ENCODE measurements at places on chromosomes 13 and 19.

DNA sequence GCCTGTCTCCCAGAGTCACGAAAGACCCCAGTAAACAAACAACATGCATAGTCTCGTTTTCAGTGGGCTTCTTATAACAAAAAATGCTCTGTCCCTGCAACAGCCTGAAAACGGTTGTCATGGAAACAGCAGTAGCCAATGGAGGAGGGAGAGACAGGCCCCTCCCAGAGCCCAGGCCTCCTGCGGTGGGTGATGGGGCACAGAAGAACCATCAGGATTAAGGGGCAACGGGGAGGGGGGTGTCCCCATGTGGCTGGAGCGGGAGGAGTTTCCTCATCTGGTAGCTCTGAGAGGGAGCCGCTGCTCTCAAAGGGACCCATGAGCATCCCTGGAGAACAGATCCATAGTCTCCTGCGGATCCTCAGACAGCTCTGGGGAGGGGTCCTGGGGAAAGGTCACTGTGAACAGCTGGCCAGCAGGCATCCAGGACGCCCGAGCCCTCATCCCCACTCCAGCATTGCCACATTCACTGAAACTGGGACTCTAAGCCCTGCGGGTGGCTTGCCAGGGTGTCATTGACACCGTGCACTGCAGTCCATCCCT is 37.5 kb upstream of the PNMA8B start:
- no peak for DNase-seq

DNA sequence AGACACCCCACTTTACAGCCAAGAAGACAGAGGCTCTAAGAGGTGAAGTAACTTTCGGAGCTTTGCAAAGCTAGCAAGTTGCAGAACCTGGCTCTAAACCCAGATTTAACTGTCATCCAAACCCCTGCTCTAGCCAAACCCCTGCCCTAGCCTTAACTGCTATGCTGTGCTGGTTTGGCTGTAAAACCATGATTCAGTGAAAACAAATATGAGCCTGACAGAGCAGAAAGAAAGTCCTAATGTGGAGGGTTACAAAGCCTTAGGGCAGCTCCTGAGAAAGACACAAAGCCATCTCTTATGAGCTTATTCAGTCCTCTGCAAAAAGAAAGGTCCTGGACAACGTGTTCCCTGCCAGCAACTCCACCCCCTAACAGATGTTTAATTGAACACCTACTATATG is 172.8 kb downstream of the KATNAL1 start:
- DNase-seq = peak; percentile 35

DNA sequence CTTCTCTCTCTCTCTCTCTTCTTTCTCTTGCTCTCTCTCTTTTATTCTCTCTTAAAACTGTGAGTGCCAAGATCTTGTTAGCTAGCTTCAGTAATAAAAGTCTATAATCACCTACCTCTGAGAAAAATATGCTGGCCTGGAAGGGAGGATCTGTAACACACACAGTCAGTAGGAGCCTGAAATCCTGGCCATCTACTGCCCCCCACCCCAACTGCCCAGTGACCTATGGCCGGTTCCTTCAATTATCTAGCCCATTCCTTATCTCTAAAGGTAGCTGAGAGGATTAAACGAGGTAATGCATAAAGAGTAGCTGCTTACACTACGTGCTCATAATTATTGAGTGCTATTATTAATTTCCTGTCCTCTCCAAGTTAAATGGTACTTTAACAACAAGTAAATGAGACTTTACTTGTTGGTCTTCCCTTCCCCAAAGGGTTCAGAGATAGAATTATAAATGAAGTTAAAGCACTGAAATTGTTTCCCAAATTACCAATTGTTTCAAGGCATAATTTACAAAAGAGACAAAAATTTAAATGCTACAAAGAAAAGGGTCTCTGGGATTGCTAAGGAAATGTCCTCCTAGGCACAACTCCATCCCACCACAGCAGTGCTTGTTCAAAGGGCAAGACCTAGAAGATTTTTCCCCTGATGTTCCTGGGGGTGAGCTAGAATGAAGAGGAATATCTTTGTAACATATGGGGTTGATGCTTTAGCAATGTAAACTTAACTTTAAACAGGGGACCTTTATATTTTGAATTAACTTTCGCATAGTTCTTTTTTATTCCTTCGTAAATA is 1.8 kb downstream of the LCP1 start:
- DNase-seq = no peak

GRCh38 chr13:111927181-111927540 is 139.8 kb upstream of the SOX1 start:
- DNase-seq = no peak

DNA sequence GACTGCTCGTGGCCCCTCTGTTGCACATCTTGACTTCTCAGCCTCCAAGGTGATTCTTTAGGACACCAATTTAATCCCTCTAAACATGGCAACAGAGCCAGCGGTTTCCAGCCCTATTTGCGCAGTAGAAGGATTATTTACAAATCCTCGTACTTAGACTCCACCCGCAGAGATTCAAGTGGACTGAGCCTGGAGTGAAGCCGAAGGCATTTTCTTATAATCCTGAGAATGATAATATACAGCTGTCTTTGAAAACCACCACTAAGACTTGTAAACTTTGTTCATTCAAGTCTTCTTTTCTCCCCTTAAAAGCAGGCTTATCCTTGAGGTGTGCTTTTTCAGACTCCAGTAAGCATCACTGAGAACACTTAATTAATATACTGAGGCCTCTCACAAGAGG is 4.8 kb upstream of the DPRX start:
- DNase-seq = no peak

- DNase-seq = peak; percentile 78
Observed at GRCh38 chr13:64274481-64275217, 2859.0 kb upstream of the PCDH20 start.

DNA sequence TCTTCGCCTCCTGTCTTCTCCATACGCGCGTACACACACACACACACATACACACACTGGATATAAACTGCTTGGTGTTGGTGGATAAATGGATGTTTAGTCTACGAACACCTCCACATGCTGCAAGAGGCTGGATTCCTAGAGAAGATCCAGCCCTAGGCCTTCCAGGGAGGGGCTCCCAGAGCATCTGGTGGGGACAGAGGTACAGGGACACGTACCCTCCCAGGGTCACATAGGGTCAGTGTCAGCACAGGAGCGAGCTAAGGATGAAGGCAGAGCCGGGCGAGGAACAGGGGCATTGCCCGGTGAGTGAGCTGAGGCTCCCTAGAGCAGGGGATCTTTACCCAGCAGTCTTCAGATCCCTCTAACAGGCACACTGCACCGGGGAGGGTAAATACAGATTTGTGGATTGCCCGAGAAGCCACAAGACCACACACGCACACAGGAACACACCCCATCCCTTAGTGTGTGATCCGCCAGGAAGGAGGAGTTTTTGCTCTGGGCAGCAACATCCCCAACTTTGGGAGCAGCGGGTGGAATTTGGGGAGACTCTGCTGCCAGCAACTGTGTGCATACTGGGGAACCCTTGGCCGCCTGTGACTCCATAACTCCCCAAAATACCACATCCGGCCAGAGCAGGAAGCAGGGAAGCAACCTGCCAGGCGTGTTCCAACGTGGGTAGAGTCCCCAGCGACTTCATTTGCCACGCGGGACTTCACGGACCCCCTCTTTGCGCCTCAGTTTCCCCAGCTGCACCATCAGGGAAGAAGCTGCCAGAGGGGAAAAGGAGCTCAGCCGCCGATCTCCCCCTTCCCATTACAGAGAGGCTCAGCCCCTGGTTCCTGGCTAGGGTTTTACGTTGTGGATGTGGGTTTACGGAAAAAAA is 5.8 kb upstream of the TLE2 start:
- peak; percentile 53 for DNase-seq

DNA sequence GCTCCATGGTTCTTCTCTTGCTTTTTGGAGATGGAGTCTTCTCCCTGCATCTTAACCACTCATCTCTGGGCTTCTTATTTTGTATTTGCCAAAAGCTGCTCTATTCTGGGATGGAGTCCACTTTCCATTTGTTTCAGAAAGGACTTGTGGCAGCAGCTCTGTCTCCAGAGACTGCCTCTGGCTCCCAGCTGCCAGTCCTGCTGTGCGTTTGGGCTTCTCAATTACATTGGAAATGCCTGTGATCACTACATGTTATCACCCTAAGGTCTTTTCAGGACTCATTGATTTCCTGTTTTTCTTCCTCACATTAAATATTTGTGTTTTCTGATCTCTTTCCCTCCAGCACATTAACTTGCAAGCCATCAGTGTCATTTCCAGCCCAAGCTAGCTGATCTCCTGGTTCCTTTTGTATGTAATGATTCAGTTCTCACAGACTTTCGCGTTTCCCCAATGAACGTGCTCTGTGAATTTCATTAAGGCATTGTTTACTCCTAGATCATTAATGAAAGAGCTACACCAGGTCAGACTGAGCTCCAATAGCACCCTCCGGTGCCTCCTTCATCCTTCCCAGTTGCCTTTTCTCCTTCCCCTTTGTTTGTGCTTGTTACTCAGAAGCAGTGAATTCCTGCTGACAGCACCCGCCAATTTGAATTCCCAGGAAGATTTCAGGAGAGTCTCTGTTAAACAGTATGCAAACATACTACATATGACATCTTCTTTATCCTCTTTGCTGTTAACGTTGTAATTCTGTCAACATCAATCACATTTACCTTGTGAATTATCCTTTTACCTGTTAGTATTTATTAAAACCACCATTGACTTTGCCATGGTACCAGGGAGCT is 3.0 kb downstream of the CBY2 start:
- DNase-seq = no peak

DNA sequence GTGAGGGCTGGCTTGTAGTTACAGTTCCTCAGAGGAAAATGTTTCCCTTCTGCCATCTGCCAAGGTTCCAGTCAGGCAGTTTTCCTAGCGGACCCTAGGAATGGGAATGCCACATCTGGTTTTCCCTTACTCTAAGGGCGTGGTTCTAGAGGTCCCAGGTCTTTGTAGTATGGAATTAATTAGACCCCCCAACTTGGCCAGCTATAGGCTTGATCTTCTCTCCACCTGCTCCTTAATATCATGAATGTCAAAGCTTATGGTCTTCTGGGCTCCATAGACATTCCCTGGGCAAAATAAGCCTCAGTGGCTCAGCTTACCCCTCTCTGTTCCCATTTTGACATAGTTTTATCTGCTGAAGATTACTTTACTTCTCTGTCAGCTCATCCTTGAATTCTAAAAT is 70.0 kb downstream of the ZNF568 start:
- DNase-seq = no peak

- peak; percentile 56 for DNase-seq
Observed at GRCh38 chr13:35179494-35179893, 237.4 kb downstream of the NBEA start.

- DNase-seq = peak; percentile 71
Observed at GRCh38 chr13:50126263-50126992, 111.2 kb downstream of the KCNRG start.

- DNase-seq = peak; percentile 2
Observed at GRCh38 chr13:107993239-107993949, 221.9 kb downstream of the LIG4 start.

DNA sequence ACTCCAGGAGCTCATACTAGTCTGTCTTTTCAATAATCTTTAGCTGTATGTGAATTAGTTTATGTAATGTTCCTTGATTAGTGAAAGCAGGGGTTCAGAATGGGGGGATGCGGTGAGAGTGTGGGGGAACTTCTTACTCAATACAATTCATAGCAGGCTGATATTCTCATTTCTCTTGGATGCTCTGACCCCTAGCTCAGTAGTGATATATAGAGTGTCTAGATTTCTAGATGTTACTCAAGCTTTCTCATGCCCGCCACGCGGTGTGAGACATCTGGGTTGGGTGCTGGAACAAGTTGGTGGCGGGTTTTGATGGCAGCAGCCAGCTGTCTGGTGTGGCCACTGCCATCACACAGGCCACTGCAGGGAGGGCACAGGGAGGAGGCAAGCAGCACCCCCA is 39.3 kb upstream of the FLT1 start:
- DNase-seq = no peak

GRCh38 chr13:43444081-43444480 is 342.7 kb downstream of the ENOX1 start:
- DNase-seq = no peak

GRCh38 chr19:27657271-27658051 is 1555.5 kb downstream of the UQCRFS1 start:
- no peak for DNase-seq

Measured in fibroblast of lung (primary cell).